Bronchus fibroblast of lung (primary cell): ENCODE measurements at places on chromosomes 2 and 18. TPM values are rescaled to one million over a fixed set of nuclear protein-coding genes. Genes with fewer than 3 reads are reported as not detected.

Gene GLI2
- total RNA-seq = 6.2 and 12.3 TPM in 2 replicates

Gene CPLX4
- not detected in 2 replicates for total RNA-seq

Gene LIMS2
- total RNA-seq = 0.30 and 0.84 TPM in 2 replicates

Gene POTEJ
- not detected in 2 replicates for total RNA-seq

Gene SPAST
- total RNA-seq = 9.4 and 11.4 TPM in 2 replicates

Gene C2orf66
- not detected in 2 replicates for total RNA-seq

Gene REEP1
- total RNA-seq = 0.67 TPM in 1 of 2 replicates, not detected in the other

Gene TACR1
- total RNA-seq = not detected in 2 replicates

Gene CMPK2
- 0.30 and 0.50 TPM in 2 replicates for total RNA-seq

Gene CRYBA2
- total RNA-seq = not detected in 2 replicates

Gene GMPPA
- 57.2 and 64.1 TPM in 2 replicates for total RNA-seq
